Activated CD8-positive, alpha-beta memory T cell treated with anti-CD3 and anti-CD28 coated beads, Interleukin-2, amount 10 ng/mL, durations not matched to agents 7 days and 5 days (primary cell): ENCODE measurements at places on chromosomes 4 and X. TPM values are rescaled to one million over a fixed set of nuclear protein-coding genes. Genes with fewer than 3 reads are reported as not detected.

NR0B1 gene
- total RNA-seq, result not detected

- no peaks in the 10 kb centered on the region for H3K4me1 ChIP-seq
- no peak overlapping the region for H3K27ac ChIP-seq
- DNase-seq, result no peak
- H3K4me3 ChIP-seq, result no peak overlapping the region
- H3K36me3 ChIP-seq, result no peaks in the 10 kb centered on the region
- peaks cover 2% of the 10 kb centered on the region for H3K27me3 ChIP-seq
These were observed 56.2 kb downstream of the HMGB3 start for GRCh38 chrX:151039351-151039750.

DNA sequence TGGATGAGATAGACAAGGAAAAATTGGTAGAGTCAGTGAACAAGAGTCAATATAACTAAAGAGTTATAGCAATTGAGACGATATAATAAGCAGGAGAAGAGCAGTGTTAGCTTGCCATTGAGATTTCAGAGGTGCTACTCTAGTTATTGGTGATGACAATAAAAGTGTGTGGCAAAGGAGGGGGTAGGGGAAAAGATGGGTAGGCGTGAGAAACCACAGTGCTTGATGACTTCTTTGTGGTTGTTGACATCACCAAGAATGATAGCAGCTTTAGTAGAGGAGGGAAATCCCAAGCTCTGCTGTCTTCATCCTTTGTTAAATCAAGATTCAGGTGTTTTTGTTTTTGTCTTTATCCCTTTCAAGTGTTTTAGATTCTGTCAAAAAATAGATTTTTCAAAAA lies 179.9 kb upstream of the PPP3CA start:
- H3K4me1 ChIP-seq, result peaks cover 19% of the 10 kb centered on the region
- peak overlapping the region; percentile 65 for H3K27ac ChIP-seq
- H3K27me3 ChIP-seq, result peaks cover 19% of the 10 kb centered on the region

- no peak overlapping the region for H3K4me3 ChIP-seq
- H3K27me3 ChIP-seq, result no peaks in the 10 kb centered on the region
- no peak for DNase-seq
- no peaks in the 10 kb centered on the region for H3K36me3 ChIP-seq
These were observed 56.4 kb upstream of the SPANXN1 start for GRCh38 chrX:145190801-145191389.

DNA sequence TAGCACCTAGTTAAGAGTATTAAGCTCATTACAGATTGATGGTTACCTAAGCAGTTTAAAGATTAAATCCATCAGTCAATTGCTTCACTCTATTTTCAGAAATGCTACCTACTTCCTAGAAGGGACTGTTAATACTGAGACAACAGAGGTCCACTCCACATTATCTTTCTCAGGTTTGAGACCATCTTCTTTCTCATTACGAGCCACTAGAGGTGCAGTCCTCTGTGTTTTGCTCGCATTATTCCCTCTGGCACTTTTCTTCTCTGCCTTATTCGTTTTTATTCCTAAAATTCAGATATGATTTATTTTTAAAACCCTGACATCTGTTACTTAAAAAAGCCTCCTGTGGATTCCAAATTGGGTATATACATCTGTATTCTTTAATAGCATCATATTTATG lies 459.1 kb downstream of the FSTL5 start:
- no peak overlapping the region for H3K27ac ChIP-seq
- H3K4me3 ChIP-seq, result no peak overlapping the region
- DNase-seq, result no peak
- no peaks in the 10 kb centered on the region for H3K36me3 ChIP-seq
- no peaks in the 10 kb centered on the region for H3K4me1 ChIP-seq

BRS3 gene
- total RNA-seq, result not detected

SH3RF1 gene
- total RNA-seq, result not detected

- peaks cover 71% of the 10 kb centered on the region for H3K4me1 ChIP-seq
These were observed 19.7 kb downstream of the MAEA start for GRCh38 chr4:1309261-1310010.

DNA sequence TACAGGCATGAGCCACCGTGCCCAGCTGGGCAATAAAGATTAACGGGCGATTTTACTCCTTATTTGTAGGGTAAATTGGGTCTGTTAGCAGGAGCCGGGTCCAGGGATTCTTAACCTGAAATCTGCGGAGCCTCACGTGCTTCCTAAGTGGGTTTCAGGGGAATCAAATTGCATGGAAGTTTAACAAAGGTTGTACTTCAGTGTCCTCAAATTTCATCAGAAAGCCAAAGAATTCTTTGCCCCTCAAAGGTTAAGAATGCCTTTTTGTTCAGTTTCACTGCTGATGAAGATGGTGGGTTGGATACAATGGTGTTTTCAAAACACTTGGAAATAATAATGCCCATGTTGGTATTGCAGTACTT lies 67.9 kb downstream of the AFF1 start:
- no peak for DNase-seq
- no peaks in the 10 kb centered on the region for H3K27me3 ChIP-seq
- H3K4me3 ChIP-seq, result no peak overlapping the region
- H3K36me3 ChIP-seq, result peaks cover 1% of the 10 kb centered on the region
- H3K4me1 ChIP-seq, result peaks cover 28% of the 10 kb centered on the region
